ENCODE measurements at places on chromosomes 4 and X.
A peak's percentile ranks its signal among the peaks of the same experiment; 100 is the strongest.

DNA sequence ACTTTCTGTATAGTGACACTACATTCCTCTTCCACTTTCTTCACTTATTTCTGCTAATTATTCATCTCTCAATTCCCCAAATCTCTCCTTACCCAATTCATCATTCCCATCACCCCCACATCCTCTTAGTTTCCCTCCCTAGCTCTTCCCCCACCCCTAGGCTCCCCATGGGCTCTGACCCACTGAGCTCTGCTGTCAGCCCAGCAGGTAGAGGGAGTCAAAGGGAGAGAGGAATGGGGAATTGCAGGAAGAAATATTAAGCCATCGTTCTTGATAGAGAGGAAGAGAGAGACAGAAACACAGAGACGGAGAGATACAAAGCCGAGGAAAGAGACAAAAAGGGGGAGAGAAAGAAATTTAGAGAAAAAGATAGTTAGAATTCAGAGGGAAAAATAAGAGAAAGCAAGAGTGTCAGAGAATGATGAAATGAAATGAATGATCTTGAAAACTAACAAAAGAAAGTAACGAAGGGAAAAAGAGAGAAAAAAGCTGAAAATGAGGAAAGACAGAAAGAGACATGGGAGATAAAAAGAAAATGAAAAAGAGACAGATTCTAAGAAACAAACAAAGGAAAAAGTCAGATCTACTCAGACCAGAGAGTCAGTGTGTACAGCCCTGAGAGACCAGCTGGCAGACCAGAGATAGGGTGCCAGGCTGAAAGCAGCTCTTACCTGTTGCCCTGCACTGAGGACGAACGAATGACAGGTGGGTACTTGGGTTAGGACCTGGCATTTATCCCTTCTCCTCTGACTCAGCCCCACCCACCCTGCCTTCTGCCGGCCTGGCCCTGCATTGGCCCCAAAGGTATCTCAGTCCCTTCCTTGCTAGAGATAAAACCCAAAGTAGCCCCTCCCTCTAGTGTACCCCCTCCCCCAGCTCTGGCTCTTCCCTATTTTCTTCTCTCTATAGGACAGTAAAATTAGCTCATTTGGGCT is at the start of gene ALAS2:
ALAS2 (minus strand) TSS at position 707 of the 935 bp plus-strand sequence. CDS start 4,977 bp downstream, outside the sequence.
- no peak for DNase-seq

DNA sequence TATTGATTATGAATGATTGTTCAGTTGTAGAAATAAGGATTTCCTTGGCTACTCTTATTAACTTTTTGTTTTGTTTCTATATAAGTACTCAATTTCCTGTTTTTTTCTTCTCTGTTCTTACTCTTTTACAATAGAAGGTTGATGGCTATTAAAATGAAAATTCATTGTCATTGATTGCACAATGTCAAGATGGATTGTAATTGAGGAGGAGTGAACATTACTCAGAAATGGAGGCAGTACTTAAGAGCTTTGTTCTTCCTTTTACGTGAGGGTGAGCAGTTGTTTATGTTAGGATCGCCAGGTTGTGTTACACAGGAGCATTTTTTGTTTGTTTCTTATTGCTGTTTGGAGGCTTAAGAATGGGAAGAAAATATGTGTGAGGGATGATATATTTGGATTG is 2062.4 kb downstream of the ARAP2 start:
- DNase-seq = no peak

- DNase-seq = no peak
These were observed 2.1 kb downstream of the MAGEA10 start for GRCh38 chrX:152136312-152136711.

- DNase-seq = no peak
These were observed 1.3 kb upstream of the MGAT4D start for GRCh38 chr4:140499391-140499790.

- DNase-seq = no peak
These were observed 66.6 kb downstream of the ING2 start for GRCh38 chr4:183571350-183571941.

- DNase-seq = no peak
These were observed 38.3 kb downstream of the NSG1 start for GRCh38 chr4:4425119-4425690.

GRCh38 chrX:84187533-84188319 is at the start of gene RPS6KA6:
Gene RPS6KA6 (minus strand): TSS chrX:84188199. CDS start chrX:84187899, 300 bp downstream.
- DNase-seq = no peak

DNA sequence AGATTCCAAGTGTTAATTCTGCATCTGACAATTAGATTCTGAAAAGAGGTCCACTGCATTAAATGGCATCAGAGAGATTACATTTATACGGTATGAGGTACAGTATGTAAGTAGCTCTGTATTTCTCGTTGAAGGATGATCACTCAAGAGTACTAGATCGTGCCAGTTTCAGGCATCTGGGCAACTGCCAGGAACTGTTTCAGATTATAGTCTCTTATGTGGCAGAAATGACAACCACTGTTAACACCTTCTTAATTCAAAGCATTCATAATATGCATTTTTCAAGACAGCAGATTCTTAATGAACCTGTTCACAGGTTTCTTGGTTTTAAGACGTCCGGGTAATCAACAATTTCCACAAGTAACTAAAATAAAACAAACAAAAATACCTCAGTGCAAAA is 1.6 kb downstream of the ANKRD50 start:
- no peak for DNase-seq

- peak; percentile 46 for DNase-seq
These were observed 112.5 kb upstream of the ATP6AP2 start for GRCh38 chrX:40468033-40468846.

GRCh38 chr4:153045111-153045982 is 109.2 kb downstream of the FHDC1 start:
- DNase-seq = no peak

DNA sequence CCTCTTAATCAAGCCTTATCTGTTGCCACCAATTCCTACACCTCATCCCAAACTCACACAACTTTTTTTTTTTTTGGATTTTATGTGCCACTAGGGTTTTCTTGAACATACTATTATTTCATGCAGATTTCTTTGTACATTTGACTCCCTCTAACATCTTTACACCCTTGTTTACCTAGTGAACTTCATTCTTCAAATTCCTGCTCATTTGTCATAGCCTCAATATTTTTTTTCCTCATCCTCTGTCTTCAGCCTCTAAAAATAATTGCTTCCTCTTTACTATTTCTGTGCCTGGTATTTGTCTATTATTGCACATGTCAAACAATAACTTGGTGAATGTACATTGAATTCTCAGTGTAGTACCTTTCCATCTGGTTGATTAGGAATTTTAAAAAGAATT is 22.0 kb downstream of the NBDY start:
- DNase-seq = no peak

- peak; percentile 69 for DNase-seq
These were observed 53.2 kb upstream of the ABCG2 start for GRCh38 chr4:88211473-88212252.

DNA sequence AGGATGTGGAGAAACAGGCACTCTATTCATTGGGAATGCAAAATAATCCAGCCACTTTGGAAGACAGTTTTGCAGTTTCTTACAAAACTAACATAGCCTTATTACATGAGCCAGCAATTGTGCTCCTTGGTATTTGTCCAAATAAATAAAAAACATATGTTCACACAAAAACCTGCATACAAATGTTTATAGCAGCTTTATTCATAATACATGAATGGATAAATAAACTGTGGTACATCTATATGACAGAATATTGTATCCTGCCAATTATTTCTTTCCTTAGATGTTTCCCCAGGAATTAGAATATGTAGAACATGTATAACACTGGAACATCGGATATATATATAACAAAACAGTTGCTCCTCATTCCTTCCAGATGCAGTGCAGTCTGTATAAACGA is 57.7 kb upstream of the VEGFC start:
- DNase-seq = no peak

- no peak for DNase-seq
These were observed 288.6 kb upstream of the NR3C2 start for GRCh38 chr4:148730766-148731165.

GRCh38 chr4:43330288-43330687 is 437.8 kb downstream of the GRXCR1 start:
- no peak for DNase-seq

DNA sequence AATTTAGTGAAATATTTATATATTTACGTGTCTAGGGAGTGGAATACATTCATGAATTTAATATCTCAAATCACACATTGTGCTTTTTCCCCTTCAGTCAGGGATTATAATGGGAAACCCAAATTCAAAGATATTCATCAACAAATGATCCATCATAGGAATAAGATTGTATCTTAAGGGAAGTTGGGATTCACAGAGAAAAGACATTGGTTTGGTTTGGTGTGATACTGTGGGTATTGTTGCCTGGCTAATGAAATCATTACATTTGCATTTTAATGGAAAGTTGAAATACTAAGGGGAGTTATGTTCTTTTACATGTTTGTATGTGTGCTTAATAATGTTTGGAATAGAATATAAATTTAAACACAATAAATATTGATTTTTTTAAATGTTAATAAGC is 1.7 kb downstream of the TET2 start:
- DNase-seq = no peak

- no peak for DNase-seq
These were observed 90.6 kb downstream of the SORCS2 start for GRCh38 chr4:7282786-7283440.

- no peak for DNase-seq
These were observed 77.5 kb upstream of the CLCN4 start for GRCh38 chrX:10079231-10079630.

DNA sequence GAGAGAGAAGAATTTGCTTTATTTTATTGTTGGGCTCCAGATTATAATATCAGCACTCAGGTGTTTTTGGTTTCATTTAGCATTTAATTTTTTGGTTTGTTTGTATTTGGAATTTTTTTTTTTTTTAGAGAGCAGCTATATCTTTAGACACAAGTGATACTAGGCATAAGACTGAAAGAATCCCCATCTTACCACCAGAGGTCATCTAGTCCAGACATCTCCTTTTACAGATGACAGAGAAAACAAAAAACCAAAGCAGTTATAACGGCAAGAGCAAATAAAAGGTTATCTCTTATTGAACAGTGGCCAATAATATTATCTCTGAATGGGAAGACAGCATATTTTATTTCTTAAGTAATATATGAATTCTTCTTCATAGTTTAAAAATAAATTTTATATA is 22.8 kb downstream of the USP38 start:
- DNase-seq = no peak

All from activated CD4-positive, alpha-beta T cell treated with anti-CD3 and anti-CD28 coated beads, Interleukin-2, Interleukin-6, amounts not matched to agents 100 ng/mL and 50 ng/mL, durations not matched to agents 16 hours and 8 hours (primary cell).